ENCODE measurements at places on chromosomes 1 and 21.

GRCh38 chr1:162215902-162216301 is 146.4 kb downstream of the NOS1AP start:
- DNase-seq, result no peak

DNA sequence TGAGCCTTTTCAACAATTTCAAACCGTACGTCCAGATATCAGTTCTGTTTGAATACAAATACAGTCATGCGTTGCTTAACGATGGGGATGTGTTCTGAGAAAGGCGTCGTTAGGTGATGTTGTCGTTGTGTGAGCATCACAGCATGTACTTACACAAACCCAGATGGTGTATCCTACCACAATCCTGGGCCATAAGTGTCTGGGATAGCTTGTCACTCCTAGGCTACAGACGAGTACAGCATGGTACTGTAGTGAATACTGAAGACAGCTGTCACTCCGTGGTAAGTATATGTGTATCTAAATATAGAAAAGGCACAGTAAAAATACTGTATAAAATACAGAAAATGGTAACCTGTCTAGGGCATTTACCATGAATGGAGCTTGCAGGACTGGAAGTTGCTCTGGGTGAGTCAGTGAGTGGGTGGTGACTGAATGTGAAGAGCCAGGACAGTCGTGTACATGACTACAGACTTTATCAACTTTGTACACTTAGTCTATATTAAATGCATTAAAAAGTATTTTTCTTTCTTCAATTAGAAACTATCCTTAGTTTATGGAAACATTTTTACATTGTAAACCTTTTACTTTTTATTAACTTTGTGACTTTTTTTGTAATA is 10.5 kb upstream of the OR2W3 start:
- no peak for DNase-seq

- no peak for DNase-seq
These were observed 579.9 kb upstream of the B3GALT2 start for GRCh38 chr1:193766329-193766728.

- DNase-seq, result no peak
These were observed 184.5 kb downstream of the FASLG start for GRCh38 chr1:172843444-172843843.
